H1 (cell line): ENCODE measurements at places on chromosomes 13 and 19. TPM values are rescaled to one million over a fixed set of nuclear protein-coding genes. Genes with fewer than 3 reads are reported as not detected.

The S1PR4 gene
- not detected in 2 replicates for total RNA-seq

The PLVAP gene
- total RNA-seq: 0.27 TPM in 1 of 2 replicates, not detected in the other

The ZNF71 gene
- total RNA-seq: 8.1 and 8.2 TPM in 2 replicates

The GRIK5 gene
- total RNA-seq: 42.9 and 45.1 TPM in 2 replicates

The FCHO1 gene
- 25.9 and 27.0 TPM in 2 replicates for total RNA-seq

The WASF3 gene
- total RNA-seq: 39.8 and 40.1 TPM in 2 replicates

The FREM2 gene
- 22.2 and 22.8 TPM in 2 replicates for total RNA-seq

The ELANE gene
- not detected in 2 replicates for total RNA-seq
